Activated naive CD4-positive, alpha-beta T cell treated with anti-CD3 and anti-CD28 coated beads for 36 hours (primary cell): ENCODE measurements at places on chromosomes 3 and 15.
A peak's percentile ranks its signal among the peaks of the same experiment; 100 is the strongest.

DNA sequence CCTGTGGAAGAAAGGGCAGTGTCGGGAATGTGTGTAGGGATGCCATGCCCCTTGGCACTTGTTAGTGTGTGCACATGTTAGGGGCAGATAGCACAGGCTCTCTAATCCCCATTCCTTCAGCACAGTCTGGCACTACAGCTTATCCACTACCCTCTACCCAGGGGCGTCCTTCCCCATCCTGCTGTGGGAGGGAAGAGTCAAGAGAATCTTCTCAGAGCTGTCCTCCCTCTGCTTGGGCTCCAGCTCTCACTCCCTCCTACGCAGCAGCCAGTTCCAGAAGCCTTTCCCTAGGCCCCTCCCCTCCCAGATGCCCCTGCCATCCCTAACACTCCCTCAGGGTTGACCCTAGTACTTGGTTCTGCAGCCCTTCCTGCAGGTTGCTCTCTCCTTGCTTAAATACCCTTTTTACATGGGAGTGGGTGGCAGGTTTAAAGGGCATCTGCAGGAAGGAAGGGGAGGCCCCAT, 815 bp upstream of the GRM2 start:
- DNase-seq, result no peak

GRCh38 chr3:184386047-184386806, 6.4 kb downstream of the CHRD start:
- DNase-seq, result no peak

GRCh38 chr15:39145854-39146625, 434.8 kb upstream of the THBS1 start:
- no peak for DNase-seq

- DNase-seq, result no peak
Measured at GRCh38 chr3:190055773-190056172, 64.9 kb downstream of the P3H2 start.

GRCh38 chr3:125123451-125124305, 67.9 kb upstream of the HEG1 start:
- DNase-seq, result no peak

DNA sequence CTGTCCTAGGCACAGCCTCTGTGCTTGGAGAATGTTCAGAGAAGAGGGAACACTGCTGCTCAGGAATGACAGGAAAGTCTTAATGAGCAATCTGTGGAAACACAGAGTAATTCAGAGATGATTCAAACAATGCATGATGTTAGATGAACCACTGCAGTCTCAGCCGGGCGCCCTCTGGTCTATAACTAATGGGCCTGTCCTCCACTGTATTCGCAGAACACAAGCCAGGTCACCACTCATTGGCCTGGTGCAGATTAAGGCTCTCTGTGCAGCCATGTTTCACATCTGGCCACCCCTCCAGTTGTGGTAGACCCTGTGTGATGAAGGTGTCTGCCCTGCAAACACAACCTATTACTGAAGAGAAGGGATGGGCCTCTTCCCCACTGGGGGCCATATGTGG, 281.7 kb upstream of the ROPN1 start:
- DNase-seq, result no peak

DNA sequence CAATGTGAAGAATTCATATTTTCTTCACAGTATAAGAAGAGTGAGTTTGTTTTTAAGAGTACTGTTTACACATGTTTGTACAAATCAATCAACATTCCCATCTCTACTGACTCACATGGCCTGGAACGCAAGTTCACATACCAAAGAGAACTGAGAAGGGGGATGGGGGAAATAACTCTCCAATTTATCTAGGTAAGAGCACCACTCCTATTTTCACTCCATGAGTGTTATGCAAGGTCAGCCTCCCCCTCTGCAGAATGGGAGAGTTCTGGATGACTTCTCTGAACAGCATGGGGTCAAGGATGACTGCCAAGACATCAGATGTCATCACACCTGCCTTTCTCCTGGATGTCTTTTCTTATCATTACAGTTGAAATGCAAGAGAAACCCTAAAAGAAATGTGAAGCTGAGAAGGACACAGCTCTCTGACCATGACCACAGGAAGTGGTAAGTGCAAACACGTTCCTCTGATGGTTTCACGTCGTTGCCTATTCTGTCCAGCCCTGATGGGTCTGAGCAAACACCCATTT, 95.2 kb downstream of the SEMA6D start:
- DNase-seq, result no peak

- DNase-seq, result no peak
Measured at GRCh38 chr3:14242490-14243311, 64.1 kb downstream of the LSM3 start.

- no peak for DNase-seq
Measured at GRCh38 chr3:52679199-52679538, 6.5 kb downstream of the PBRM1 start.

- no peak for DNase-seq
Measured at GRCh38 chr3:174125267-174125824, 727.8 kb downstream of the NLGN1 start.

GRCh38 chr15:100205549-100206295, 136.1 kb downstream of the ADAMTS17 start:
- no peak for DNase-seq

DNA sequence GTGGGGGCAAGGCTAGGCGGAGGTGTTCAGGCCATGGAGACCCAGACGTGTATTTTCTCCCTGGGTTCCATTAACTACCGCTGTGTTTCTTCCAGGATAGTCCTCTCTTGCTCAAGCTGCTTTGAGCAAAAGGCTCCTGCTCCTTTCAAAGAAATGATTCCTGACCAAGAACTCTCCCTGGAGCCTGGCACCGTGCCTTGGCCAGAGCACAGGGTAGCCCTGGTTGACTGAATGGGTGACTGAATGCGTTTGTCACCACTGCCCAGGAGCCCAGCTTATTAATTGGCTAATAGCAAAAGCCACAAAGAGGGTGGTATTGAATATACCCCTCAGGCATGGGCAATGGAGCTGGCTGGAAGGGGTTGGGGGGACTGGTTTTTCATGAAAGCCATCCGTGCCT, 13.9 kb downstream of the RASGRF1 start:
- no peak for DNase-seq

DNA sequence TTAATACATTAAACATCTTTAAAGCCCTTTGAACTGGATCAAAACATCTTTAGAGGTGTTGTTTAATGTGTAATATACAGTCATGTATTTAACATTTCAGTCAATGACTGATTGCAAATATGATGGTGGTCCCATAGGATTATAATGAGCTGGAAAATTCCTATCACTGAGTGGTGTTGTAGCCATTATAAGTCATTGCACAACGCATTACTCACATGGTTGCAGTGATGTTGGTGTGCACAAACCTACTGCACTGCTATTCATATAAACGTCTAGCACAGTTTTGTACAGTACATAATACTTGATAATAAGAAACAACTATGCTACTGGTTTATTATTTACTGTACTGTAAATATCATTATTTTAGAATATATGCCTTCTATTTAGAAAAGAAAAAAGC, 75.6 kb downstream of the DTWD1 start:
- no peak for DNase-seq

GRCh38 chr3:43857361-43858293, 166.9 kb downstream of the ABHD5 start:
- no peak for DNase-seq

- DNase-seq, result no peak
Measured at GRCh38 chr3:136296960-136297359, 46.8 kb downstream of the PCCB start.

DNA sequence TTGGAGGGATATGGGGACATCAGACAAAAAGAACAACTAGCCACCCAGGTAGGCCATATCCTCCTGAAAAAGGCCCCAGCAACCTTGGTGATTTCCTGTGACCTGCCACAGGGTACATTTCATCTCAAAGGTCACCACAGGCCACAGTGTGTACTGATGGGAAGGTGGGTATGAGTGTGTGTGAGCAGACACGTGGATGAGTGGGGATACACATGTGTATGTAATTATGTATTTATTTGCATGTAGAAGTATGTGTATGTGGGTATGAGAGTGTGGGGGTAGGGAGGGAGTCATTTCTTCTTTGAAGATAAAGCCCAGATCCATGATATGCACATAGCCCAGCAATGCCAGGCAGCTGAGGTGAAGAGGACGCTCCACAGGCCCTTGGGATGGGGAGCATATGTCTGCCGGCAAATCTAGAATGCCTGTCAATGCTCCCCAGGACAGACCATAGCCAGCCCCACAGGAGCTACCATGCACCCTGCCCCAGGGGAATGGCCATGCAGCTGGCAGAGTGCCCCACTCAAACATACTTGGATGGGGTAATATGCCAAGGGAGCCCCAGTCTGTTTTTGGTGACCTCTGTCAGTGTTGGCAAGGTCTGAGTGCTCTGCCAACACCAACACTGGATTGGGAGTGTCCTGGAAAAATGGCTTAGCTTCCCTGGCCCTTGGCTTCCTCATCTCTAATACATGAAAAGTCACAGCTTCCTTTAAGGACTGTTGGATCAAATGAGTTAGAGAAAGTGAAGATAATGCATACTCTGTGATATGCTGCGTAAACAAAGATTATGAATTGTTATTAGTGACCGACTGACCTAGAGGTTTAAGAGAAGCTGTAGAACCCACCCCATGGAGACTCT, 42.4 kb downstream of the RAB6B start:
- no peak for DNase-seq

GRCh38 chr15:93664213-93664956, 567.0 kb upstream of the MCTP2 start:
- no peak for DNase-seq

DNA sequence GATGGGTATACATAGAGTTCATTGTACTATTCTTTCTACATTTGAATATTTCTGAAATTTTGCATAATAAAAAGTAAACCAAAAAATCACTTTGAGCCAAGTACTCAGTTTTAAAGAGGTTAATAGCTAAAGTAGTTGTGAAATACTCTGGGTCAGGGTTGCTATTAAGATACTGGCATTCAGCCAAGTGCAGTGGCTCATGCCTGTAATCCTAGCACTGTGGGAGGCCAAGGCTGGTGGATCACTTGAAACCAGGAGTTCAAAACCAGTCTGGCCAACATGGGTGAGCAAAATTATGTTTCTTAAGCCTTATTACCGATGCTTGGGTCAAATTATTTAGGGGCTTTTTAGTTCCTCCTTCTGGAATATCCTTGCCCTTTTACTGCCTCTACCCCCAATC, 122.0 kb upstream of the MELTF start:
- DNase-seq, result no peak

- DNase-seq, result no peak
Measured at GRCh38 chr15:99955532-99955931, 222.3 kb upstream of the LYSMD4 start.

DNA sequence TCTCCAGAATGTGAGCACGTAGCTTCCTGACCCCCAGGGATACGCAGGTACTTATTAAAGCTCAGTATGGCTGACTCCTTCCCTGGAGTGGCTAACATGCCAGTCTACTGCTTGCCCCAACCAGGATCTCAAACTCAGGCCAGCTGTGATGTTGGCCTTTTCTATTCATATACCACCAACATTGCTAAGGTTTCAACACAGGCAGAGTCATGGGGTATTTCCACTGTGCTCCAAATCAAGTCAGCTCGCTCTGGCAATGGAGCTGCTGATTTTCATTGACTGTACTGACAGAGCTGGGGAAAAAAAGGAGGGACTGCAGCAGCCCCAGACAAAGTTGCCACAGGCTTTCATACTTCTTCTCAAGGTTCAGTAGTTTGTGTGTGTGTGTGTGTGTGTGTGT, 87.0 kb downstream of the CFAP20DC start:
- no peak for DNase-seq

DNA sequence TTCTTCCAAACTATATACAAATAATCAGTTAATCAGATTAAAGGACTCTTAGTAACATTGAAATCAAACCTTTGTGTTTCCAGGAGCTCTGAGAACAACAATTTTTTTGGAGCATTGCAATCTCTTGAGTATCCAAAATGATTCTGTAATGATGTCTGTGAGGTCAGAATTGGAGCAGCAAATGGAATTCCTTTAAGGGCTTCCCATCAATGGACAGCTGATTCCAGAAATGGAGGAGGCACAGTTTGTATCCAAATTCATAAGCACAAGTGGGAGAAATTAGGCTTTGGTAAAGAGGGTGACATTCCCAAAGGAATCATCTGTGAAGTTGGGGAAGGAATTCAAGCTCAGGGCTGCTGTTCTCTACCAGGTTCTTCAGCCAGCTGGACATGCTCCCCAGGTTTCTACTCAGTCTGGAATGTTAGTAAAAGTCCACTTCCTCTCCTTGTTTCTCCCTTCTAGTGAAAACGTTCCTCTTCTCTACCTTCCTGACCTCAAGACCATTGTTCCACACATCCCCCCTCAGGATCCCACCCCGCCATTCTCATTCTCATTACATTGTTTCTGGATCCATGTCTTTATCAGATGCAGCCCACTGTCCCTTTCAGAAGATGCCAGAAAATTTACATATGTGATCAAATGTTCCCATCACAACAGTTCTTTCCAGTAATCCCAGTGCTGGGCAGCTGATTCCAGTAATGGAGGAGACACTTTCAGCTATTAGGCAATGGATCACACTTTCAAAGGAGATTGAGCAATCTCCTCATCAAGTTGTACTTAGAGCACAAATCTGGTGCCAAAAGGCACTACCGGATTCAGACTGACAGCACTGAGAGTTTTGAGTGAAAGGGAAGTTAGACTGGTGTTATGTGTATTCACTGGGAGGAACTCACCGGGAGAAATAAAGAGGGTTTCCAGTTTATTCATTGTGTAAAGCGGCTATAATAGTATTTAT, 391.3 kb upstream of the TPRG1 start:
- no peak for DNase-seq

- DNase-seq, result no peak
Measured at GRCh38 chr3:60743631-60744164, 507.6 kb downstream of the FHIT start.

GRCh38 chr3:62416144-62416543, 42.8 kb upstream of the FEZF2 start:
- DNase-seq, result no peak

DNA sequence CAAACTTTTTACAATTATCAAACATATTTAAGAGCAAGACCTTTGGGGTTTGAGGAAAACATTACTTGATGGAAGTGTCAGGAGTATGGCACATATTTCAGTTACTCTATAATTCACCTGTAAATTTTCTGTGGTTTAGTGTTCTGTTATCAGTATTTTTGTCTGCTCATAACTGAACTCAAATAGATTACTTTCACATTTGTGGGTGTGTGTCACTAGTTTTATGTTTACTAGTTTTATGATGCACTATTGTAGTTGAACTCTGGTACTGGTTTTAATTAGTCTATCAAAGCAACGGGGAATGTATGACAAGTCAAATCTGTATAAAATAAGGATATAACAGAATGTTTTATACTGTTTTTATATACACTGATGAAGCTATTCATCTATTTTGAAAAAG, 27.2 kb downstream of the OXSM start:
- DNase-seq, result no peak

DNA sequence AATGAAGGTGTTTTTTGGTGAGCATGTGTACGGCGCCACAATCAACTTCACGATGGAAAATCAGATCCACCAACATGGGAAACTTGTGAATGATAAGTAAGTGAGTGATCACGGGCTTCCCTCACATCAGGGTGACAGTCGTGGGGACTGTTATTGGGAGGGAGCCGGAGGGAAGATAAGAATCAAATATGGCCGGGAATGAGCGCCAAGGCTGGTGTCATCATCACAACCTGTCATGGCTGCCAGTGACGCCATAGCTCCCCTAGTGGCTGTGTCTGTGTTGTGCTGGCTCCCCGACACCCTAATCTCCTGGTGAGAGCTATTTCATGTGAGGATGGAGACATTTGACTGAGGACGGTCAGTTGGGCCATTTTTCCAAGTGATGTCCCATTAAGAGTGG, 168.5 kb downstream of the SV2B start:
- DNase-seq, result peak; percentile 35
